ENCODE measurements at places on chromosomes 4 and X.

GRCh38 chr4:86326400-86326799 is 33.5 kb downstream of the MAPK10 start:
- DNase-seq, result no peak

DNA sequence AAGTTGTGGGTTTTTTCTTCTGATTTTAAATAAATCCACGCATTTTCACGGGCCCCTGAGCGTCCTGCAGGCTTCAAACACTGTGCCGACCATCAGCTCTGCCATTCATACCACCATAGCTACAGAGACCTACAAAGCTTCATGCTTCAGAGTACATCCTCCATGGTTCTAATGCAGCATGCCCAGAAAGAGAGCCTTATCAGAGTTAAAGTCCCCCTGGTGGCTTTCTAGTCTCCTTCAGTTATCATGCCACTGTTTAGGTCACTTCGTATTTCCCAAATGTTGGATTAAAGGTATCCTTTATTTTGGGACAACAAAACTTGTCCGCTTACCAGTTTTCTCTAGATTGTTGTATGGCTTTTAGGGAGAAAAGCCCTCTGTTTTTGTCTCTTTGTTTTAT is 66.7 kb upstream of the VCX2 start:
- no peak for DNase-seq

DNA sequence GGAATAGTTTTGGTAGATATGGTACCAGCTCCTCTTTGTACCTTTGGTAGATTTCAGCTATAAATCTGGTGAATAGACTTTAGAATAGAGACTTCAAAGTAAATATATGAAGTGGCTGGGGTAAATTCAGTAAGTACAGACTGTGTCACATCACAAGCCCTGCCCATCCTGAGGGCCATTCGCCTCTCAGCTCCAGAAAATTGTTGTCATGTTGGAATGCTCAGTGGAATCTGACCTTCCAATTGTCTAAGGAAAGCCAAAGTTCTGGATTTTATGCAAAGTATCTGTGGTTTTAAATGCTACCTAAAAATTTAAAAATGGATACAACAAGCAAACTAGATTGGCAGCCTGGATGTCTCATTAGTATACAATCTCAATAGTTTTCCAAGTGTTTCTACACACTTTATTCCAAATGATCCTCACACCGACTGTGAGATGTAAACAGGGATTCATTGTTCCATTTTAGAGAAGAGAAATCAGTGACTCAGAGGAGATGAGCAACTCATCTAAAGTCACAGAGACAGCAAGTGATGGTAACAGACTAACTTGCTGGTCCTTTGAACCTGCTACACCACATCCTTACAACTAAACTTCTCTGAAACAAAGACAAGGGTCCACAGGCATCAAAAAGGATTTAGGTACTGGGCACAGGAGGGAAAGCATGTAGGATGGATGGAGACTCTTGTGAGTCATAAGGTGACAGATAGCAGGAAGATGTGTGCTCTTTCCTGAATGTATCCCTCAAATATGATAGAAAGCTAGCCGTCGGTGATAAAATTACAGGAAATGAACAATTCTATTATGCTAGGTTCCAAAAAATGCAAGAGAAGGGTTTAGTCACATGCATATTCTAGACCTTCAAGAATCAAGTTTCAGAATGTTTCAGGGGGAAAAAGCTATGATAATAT is 127.3 kb downstream of the ATP10D start:
- no peak for DNase-seq

DNA sequence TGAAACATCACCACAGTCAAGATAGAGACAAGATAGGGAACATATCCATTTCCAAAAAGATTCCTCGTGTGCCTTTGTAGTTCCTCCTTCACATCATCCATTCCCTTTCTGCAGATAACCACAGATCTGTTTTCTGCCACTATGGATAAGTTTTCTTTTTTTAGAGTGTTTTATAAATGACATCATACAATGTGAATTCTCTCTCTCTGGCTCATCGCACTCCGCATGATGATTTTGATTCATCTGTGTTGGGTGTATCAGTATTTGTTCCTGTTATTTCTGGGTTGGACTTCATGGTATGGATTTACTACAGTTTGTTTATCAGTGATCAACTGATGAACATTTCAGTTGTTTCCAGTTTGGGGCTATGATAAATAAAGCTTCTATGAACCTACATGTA is 23.2 kb upstream of the ANXA3 start:
- DNase-seq, result no peak

DNA sequence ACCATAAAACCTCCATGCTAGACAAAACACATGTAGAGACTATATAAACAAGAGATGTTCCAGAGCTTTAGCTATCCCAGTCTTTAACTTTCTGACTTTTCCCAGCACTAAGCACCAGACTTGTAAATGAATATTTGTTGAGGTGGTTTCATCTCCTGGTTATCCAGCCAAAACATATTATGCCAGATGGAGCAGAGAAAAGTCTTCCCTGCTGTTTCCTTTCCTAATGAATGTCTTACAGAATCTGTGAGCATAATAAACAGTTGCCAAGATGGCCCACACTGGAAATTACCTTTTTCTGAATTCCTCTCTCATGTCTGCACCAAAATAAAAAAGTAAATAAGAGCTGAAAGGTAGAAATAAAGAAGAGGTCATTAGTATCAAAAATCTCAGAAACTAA is 159.2 kb downstream of the TECRL start:
- DNase-seq, result no peak

DNA sequence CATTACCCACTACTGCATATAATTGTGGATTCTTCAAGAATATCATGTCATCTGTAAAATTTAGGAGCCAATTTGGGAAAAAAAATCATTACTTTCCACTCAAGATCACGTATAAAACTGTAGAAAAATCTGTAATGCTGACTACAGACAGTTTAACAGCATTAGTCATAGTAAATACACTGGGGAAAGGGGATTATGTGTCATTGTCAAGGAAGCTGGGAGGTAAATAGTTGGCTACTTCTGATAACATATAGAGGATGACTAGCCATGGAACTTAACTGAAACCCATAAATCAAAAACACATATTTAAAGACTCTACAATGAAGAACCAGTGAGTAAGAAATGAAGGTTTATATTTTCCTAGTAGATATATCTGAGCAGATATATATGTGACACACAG is 1666.4 kb upstream of the IGFBP7 start:
- DNase-seq, result no peak

DNA sequence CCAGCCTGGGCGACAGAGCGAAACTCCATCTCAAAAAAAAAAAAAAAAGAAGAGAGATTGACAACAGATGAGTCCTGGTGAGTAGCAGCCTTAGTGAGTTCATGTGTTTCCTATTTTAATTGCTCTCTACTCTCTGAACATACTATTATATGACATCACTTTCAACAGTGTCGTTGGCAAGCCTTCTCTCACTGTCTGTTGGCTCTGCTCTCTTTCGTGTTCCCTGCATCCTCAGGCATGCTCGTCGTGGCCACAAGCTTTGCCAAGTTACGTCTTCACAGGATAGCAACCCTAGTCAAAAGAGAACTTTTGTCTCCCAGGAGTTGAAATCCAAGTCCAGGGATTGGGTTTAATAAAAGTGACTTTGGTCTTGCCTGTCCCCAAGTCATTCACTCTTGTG is 117.1 kb upstream of the EGFL6 start:
- DNase-seq, result no peak

GRCh38 chrX:111829345-111829744 is 46.6 kb upstream of the TRPC5OS start:
- DNase-seq, result no peak

- DNase-seq, result no peak
Measured at GRCh38 chr4:54446581-54446980, 211.2 kb upstream of the KIT start.

DNA sequence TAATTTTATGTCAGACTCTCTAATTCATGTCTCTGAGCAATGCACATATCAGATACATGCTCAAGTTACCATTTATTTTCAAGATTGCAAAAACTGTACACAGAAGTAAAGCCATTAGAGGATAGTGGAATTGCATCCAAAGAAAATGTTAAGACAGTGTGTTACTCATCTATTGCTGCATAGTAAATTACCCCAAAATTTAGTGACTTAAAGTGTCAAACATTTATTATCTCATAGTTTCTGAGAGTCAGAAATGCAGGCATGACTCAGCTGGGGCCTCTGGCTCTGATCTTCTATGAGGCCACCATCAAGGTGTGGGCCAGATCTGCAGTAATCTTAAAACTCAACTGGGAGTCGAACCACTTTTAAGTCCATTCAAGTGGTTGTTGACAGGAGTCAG is 275.2 kb downstream of the QDPR start:
- DNase-seq, result no peak

DNA sequence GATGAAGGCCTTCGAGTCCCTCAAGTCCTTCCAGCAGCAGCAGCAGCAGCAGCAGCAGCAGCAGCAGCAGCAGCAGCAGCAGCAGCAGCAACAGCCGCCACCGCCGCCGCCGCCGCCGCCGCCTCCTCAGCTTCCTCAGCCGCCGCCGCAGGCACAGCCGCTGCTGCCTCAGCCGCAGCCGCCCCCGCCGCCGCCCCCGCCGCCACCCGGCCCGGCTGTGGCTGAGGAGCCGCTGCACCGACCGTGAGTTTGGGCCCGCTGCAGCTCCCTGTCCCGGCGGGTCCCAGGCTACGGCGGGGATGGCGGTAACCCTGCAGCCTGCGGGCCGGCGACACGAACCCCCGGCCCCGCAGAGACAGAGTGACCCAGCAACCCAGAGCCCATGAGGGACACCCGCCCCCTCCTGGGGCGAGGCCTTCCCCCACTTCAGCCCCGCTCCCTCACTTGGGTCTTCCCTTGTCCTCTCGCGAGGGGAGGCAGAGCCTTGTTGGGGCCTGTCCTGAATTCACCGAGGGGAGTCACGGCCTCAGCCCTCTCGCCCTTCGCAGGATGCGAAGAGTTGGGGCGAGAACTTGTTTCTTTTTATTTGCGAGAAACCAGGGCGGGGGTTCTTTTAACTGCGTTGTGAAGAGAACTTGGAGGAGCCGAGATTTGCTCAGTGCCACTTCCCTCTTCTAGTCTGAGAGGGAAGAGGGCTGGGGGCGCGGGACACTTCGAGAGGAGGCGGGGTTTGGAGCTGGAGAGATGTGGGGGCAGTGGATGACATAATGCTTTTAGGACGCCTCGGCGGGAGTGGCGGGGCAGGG is 568 bp downstream of the HTT start:
- peak; percentile 23 for DNase-seq

DNA sequence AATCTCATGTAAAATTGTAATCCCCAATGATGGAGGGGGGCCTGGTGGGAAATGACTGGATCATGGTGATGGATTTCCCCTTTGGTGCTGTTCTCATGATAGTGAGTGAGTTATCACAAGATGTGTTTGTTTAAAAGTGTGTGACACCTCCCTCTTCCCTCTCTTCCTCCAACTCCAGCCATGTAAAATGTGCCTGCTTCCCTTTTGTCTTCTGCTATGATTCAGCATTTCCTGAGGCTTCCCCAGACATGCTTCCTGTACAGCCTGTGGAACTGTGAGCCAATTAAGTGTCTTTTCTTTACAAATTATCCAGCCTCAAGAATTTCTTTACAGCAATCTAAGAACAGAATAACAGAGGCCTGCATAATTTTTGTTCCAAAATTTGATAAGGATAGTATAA is 85.2 kb downstream of the ANAPC10 start:
- DNase-seq, result no peak

DNA sequence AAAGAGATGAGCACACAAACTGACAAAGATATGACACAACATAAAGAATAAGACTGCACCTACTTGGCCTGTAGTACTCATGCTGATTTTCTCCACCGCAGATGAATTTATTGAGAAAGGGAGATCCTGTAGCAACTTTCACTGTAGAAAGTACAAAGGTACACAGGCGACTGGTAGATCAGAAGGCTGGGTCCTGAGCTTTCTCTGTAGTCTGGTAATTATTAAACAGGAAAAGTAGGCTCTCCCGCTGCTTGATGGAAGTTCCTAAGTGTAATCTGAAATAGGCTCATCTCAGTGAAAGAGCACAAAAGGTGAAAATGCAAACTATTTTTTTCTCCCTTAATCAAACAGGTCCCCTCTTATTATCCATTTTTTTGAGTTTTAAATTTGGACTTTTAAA is at the start of gene ADH6:
ADH6 (minus strand) TSS at position 175 of the 400 bp plus-strand sequence; CDS start at position 81, 94 bp downstream.
- DNase-seq, result no peak

GRCh38 chr4:137307806-137308205 is 224.5 kb downstream of the PCDH18 start:
- DNase-seq, result peak; percentile 15

DNA sequence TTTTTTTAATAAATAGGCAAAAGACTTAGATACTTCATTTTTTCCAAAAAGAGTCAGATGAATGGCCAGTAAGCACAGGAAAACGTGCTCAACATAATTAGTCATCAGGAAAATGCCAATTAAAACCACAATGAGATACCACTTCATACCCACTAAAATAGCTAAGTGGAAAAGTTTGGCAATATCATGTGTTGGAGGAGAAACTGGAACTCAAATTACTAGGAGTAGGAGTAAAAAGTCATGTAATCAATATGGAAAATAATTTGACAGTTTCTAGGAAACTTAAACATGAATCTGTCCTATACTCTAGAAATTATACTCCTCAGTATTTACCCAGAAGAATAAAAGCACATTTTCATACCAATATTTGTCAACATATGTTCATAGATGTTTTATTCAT is 449.8 kb downstream of the INPP4B start:
- DNase-seq, result no peak

- DNase-seq, result no peak
Measured at GRCh38 chrX:94424456-94424855, 750.5 kb downstream of the FAM133A start.
